ENCODE measurements at places on chromosomes 3 and 15.
A peak's percentile ranks its signal among the peaks of the same experiment; 100 is the strongest.

- no peak for DNase-seq
Measured at GRCh38 chr15:59995568-59996297, 8.4 kb upstream of the FOXB1 start.

GRCh38 chr3:71543371-71544016, 40.0 kb downstream of the FOXP1 start:
- DNase-seq, result no peak

DNA sequence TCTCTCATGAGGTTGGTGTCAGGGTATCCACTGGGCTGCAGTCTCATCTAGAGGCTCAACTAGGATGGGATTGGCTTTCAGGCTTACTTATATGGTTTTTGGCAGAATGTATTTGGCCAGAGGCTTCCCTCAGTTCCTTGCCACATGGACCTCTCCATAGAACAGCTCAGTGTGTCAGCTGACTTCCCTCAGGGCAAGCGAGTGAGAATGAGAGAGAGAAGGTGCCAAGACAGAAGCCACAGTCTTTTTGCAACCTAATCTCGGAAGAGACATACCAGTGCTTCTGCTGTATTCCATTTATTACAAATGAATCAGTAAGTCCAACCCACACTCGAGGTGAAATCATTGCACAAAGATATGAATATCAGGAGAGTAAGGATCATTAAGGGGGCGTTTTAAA, 129.2 kb downstream of the CCNL1 start:
- peak; percentile 23 for DNase-seq

- peak; percentile 11 for DNase-seq
Measured at GRCh38 chr3:149839896-149840295, 26.9 kb downstream of the RNF13 start.

DNA sequence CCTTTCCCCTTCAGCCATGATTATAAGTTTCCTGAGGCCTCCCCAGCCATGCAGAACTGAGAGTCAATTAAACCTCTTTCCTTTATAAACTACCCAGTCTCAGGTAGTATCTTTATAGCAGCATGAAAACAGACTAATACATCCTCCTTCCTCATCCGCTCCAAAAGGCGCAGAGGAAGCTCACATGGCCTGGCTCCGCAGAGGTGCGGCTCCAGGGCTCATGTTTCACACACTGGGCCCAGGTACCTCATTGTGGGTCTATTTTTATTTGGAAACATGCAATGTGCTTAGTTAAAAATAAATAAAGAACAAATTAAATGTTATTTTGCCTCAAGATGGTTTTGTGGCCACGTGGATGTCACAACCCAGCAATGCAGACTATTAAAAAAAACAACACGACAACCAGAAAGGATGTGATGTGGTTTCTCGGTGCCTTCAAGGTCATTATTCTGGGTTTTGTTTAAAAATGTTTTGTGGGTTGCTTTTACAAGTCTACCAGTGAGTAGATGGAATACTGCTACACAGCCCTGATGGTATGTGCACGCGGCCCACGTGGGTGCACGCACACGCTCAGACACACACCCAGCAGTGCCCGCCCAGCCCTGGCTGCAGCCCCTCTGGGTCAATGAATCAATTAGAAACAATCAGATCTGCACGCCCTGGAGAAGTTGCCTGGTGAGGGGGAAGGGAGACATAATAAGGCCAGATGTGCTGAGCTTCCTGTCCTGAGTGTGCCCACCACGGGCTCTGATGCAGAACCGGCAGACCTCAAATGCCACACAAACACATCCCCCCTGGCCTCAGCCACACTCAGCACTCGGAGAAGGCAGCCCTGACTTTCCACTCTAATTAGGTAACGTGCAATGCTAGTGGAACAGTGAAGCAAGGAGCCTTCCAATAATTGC, 140.1 kb downstream of the ADAMTS17 start:
- DNase-seq, result no peak

DNA sequence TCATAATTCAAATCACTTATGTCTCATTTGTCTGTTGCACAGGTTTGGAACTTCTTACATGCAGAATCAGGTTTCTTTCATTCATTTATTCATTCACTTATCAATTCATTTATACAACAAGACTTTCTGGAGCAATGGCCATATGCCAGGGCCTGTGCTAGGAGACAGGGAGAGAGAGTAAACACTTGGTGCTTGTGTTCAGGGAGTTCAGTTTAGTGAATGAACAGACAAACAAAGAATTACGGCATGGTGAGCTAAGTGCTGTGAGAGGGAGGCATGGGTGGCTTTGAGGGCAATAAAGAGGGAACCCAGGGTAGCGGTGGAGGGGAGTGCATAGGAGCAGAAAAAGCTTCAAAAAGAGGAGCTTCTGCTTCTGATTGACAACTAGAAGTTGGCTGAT, 8.5 kb upstream of the IREB2 start:
- no peak for DNase-seq

DNA sequence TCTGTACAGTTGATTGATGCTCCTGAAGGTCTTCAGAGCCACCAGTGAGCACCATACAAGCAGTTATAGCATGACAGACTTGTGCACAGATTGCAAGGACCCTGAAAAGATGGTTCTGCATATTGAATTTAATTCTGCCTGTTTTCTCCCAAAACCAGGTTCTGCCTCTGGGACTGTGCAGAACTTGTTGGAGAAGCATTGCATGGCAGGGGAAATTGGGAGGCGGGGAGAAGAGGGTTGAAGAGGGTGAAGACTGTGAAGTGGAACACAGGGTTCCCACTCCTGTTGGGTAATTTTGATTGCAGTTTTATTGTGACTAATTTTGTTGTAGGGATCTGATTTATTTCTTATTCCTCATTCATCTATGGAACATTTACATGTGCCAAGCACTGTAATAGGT, 10.3 kb downstream of the ZNF80 start:
- no peak for DNase-seq

GRCh38 chr15:100997442-100997841, 78.3 kb downstream of the LRRK1 start:
- DNase-seq, result no peak

GRCh38 chr15:78977091-78977571, 32.3 kb upstream of the CTSH start:
- DNase-seq, result no peak

GRCh38 chr3:43286115-43286840, at the start of gene SNRK:
TSS of gene SNRK (plus strand) at chr3:43286540. CDS start at chr3:43303204, 16,664 bp downstream.
- peak; percentile 77 for DNase-seq

DNA sequence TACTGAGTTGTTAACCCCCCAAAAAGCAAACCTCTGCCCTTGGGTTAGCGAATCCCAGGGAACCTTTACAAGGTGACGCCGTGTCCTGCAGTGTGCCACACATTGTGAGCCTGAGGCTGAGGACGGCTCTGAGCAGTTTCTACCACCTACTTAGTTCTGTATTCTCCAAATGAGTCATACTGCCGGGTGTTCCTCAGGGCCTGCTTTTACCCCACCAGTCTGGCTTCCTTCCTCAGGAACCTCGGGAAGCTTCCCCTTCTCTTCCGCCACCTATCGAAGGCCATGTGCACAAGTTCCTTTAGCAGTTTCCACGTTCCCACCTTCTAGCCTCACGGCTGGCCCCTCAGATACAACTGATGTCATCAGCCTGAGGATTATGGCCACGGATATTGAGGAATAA, 384.0 kb upstream of the TPM1 start:
- peak; percentile 32 for DNase-seq

DNA sequence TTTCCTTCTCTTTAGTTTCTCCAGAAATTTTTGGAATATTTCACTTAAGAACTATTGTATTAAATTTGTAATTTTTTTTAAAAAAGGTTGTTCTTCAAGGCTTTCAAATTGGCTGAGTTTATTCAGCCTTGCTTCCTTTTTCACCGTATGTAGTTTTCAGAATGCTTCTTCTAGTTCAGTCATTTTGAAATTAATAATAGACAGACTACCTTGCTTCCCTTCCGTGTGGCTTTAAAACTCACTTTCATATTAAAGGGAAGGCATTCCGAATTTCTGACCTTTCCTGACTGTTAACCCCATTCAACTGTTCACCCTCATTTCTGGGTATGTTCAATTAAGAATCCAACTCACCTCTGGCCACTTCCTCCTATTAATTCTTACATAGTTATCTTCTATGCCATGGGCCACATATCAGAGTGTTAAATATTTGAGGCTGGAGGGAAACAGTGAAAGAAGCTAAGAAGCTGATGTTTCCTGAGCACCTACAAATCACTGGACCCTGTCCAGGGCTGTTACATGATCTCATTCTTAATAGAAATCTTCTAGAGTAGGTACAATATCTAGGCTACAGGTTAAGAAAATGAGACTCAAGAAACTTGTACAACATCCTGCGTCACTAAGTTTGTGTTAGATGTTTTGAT, 237.5 kb downstream of the P3H2 start:
- DNase-seq, result no peak

DNA sequence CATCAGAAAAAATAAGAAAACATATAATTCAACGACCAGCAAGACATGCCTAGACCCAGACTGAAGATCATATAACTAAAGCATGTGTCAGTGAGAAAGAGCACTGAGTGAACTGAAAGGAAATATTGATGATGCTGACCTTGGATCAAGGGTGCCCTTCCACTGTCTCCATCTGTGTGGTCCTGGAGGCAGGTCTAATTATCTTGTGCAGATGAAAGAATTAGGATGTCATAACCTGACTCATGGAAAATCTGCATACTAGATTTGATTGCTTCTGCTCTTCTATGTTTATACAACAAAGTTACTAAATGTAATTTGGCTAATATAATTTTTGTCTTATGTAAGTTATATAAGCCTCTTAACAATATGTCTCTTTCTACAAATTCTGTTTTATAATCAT, 264.6 kb upstream of the TGFBR2 start:
- no peak for DNase-seq

GRCh38 chr3:80677796-80678195, 910.0 kb upstream of the ROBO1 start:
- peak; percentile 21 for DNase-seq

DNA sequence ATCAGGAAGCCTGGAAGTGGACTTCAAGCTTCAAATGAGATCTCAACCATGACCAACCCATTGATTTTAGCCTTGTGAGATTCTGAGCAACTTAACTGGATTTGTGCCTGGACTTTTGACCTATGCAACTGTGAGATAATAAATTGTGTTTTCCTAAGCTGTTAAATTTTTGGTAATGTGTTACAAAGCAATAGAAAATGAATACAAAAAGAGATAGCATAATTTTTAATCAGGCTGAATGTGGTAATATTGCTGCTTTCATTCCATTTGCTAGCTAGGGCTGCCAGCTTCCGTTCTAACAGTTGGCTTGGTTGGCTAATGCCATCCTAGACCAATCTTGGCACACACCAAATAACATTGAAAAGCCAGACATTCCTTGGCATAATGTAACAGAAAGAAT, 12.2 kb downstream of the PROS1 start:
- no peak for DNase-seq

DNA sequence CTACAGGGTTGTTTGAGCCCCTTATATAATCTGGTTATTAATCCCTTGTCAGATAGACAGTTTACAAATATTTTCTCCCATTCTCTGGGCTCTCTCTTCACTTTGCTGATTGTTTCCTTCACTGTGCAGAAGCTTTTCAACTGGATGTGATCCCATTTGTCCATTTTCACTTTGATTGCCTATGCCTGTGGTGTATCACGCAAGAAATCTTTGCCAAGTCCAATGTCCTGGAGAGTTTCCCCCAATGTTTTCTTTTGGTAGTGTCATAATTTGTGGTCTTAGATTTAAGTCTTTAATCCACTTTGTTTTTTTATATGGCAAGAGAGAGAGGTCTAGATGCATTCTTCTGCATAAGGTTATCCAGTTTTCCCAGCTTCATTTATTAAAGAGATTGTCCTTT, 40.7 kb downstream of the XXYLT1 start:
- DNase-seq, result no peak

DNA sequence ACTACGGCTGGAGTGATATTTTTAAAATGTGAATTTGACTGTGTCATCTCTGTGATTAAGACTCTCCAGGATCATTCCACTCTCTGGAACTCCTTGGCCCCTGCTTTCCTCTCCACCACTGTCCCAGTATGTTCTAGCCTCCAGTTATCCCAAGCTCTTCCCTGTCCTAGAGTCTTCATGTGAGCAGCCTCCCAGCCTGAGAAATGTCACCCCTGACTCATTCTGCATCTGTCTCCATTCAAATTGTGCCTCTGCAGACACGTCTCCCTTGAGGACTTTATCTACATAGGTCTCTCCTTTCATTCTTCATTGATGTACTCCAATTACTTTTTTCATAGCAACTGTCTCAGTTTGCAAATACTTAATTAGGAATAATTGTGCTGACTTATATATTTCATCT, 317.7 kb upstream of the ADAMTS9 start:
- no peak for DNase-seq

DNA sequence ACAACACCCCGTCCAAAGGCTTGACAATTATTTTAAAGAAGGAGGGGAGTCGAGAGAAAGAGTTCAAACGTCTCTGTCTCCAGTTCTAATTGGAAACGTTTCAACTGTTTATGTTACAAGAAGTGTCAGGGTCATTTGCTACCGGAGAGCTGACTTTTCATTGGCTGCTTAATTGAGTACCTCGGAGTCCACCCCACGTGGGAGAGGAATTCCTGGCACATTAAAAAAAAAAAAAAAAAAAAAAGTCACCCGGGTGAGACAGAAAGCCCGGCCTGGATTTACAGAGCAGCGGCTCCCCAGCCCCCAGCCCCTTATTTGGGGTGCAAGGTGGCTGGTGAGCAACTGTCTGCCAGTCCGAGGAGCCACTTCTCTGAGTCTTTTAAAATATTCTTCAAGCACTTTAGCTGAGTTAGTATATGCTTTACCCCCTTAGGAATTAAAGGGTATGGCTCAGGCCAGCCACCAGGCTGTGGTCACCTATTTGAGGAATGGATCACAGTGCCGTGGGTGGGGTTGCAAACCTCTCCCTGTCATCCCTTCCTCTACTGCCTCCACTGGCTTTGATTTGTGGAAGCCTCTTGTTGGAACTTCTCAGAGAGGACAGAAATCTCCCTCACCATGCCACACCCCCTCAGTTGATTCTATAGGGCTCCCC, 3.9 kb upstream of the TLE3 start:
- DNase-seq, result peak; percentile 95

DNA sequence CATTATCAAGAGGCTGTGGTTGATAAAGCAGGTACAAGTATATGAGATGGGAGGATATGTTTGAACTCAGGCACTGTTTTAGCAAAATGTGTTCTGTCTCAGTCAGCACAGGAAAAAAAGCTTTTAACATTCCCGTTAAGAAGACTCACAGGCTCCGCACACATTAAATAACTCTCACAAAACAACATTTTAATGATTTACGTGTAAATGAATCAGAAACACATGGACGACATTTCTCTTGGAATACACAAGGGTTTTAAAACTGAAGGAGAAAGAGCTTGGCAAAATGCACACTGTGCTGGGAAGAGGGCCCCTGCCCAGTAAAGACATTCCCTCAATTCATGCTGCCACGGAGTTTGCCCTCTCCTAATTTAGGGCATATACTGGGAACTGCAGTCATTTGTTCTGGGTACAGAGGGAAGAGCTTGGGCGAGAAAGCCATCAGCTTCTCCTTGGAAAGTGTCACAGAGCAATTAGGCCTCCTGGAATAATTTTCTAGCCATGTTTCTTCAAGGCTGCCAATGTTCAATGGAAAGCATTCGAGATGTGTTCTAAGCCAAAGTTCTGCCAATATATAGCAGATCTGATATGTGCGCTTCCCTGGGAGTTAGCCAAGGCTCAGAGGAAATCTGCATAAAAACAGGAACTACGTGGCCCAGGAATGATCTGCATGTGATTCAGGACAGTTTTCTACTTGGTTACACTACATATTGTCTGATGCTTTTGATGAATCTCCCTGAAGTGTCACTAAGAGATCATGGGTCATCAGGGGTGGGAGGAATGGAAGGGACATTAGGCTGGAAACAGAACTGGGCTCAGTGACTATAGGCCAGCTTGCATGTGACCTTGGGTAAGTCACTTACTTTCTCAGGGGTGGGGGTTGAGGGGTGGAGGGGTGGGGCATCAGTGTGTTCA, 2.2 kb upstream of the MASP1 start:
- DNase-seq, result no peak

GRCh38 chr3:160434071-160434470, 15.5 kb downstream of the TRIM59 start:
- DNase-seq, result peak; percentile 24
